ENCODE measurements at places on chromosomes 6 and 20. TPM values are rescaled to one million over a fixed set of nuclear protein-coding genes. Genes with fewer than 3 reads are reported as not detected.

The SUPT3H gene
- 10.6 TPM for total RNA-seq

DNA sequence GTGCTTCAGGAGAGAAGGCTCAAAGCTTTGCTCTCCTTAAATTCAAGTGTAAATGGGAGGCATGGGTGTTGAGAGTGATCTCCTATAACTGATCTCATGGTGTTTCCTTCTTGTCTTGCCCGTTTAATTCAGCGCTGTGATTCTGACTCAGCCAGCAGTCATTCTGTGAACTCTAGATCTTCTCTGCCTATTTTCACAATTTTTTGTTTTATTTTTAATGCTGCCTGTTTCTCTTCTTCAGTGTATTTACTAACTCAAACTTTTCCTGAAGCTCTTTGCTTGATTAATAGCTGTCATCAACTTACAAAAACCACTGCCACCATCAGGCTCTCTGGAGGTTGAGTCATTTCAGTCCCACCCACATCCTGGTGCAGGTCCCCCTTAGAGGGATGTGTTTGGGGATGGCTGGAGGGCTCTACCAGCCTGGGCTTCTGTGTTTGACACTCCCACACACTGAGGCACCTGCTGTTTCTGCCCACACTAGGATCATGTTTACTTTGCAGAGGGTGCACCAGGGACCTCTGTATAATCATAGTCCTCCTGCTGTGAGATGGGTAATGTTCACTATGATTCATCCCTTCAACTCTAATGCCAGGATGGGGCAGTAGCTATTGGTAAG, 94.0 kb downstream of the SHLD1 start:
- DNase-seq, result no peak

The KCNS1 gene
- total RNA-seq, result 0.14 TPM

DNA sequence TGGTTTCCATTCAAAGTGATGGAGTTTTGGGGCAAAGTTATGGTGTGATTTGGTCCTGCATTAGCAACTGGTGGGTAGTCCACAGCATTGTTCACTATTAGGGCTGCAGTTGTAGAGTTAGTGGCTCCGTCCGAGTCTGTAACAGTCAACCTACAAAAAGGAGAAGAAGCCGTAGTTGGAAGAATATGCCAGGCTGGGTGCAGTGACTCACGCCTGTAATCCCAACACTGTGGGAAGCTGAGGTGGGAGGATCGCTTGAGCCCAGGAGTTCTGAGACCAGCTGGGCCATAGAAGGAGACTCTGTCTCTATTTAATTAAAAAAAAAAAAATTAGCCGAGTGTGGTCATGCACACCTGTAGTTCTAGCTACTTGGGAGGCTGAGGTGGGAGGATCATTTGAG, 69.5 kb downstream of the KIAA0319 start:
- DNase-seq, result no peak

All from sigmoid colon (tissue), 7 donors.